ENCODE measurements at places on chromosomes 6 and 20. TPM values are rescaled to one million over a fixed set of nuclear protein-coding genes. Genes with fewer than 3 reads are reported as not detected.
A peak's percentile ranks its signal among the peaks of the same experiment; 100 is the strongest.

GRCh38 chr20:39676241-39676640 is 714.1 kb downstream of the DHX35 start:
- no peak for DNase-seq

Gene HUS1B
- total RNA-seq, result 1.2 TPM

- no peak for DNase-seq
Observed at GRCh38 chr6:122048570-122048969, 350.9 kb upstream of the HSF2 start.

- no peak for DNase-seq
Observed at GRCh38 chr6:8844968-8845367, 409.6 kb upstream of the SLC35B3 start.

GRCh38 chr6:3738381-3739131 is 13.0 kb downstream of the PXDC1 start:
- no peak for DNase-seq

- DNase-seq, result peak; percentile 86
Observed at GRCh38 chr6:40997234-40997957, 41.6 kb downstream of the UNC5CL start.

- DNase-seq, result peak; percentile 52
Observed at GRCh38 chr20:62485062-62485700, 9.4 kb upstream of the GATA5 start.

GRCh38 chr6:10425975-10426780 is 11.3 kb upstream of the TFAP2A start:
- no peak for DNase-seq
